Right renal pelvis (tissue), 4 donors: ENCODE measurements at places on chromosomes 3 and 15.

GRCh38 chr3:139675327-139675726 is 2.4 kb downstream of the NMNAT3 start:
- no peak for DNase-seq

DNA sequence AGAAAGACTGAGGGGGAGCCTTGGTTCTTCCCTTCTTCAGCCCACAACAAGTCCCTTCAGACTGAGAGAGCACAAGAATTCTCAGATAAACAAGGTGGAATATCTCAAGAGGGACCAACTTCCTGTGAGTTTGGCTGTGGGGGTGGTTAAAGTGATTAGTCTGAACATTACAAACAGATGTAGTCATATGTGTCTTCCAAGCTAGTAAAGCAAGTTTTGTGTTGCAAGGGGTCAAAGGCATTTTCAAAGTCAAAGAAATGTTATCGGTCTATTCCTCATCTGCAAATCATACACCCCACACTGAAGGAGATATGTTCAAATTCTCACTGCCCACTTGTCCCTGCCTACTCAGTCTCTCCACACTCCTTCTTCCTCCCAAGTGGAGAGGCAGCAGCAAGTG is 242.5 kb downstream of the FAM43A start:
- no peak for DNase-seq

DNA sequence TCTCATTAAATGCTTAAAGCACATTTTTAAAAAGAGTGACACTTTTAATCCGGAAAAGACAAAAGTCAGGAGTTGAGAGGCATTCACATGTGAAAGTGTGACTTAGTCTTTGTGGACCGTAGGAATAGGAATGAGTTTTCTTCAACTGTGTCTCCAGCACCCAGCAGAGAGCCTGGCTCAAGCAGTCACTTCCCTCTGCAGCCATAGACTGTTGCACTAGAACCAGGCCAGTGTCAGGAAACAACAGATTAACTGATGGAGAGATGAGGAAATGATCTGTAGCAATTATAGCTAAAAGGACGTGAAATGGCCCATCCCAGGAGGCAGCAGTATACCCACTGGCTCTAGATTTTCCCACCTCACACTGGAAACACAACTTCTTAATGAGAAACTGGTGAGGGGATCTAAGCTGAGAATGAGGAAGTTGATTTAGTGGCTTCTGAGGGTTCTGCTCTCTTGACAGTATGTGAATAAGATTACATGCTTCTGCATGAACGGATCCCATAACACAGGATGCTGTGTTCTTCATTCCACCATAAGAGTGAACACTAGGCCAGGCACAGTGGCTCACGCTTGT is 19.8 kb downstream of the CFAP92 start:
- no peak for DNase-seq

- no peak for DNase-seq
Measured at GRCh38 chr3:70603103-70603502, 290.7 kb upstream of the MDFIC2 start.

DNA sequence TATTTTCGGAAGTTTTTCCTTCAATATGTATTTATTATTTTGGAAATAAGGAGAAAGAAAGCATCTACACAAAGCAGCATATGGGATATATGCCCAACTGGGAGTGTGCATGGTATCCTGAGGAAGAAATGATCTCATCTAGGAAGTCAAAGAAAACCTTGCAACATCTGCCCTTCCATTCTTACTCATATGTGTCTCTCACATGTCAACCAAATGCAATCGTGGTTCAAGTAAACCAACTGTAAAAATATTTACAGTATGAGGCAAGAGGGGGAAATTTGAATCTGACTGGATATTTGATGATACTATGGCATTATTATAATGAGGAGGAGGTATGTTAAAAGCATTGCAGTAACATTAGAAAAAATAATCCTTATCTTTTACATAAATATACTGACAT is 3.2 kb upstream of the SCG3 start:
- DNase-seq = no peak

- no peak for DNase-seq
Measured at GRCh38 chr3:132597660-132598059, 590 bp downstream of the ACKR4 start.

DNA sequence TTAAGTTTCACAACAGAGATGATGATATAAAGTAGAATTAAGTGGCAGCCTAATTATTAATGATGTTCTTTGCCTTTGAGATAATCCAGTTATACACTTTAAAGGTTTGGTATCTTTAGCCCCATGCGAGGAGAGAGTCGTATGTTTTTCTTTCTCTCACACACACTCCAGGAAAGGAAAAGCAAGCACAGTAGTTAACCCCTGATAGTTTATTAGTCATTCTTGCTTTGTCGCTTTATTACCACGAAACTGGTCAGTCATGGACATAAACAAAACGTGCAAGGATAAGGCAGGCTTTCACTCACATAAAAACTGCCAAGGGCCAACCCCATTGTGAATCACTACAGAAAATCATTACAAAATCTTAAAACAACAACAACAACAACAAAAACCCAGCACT is 866.9 kb downstream of the FHIT start:
- DNase-seq = peak; percentile 6

- no peak for DNase-seq
Measured at GRCh38 chr3:23490459-23490858, 287.3 kb downstream of the UBE2E2 start.

DNA sequence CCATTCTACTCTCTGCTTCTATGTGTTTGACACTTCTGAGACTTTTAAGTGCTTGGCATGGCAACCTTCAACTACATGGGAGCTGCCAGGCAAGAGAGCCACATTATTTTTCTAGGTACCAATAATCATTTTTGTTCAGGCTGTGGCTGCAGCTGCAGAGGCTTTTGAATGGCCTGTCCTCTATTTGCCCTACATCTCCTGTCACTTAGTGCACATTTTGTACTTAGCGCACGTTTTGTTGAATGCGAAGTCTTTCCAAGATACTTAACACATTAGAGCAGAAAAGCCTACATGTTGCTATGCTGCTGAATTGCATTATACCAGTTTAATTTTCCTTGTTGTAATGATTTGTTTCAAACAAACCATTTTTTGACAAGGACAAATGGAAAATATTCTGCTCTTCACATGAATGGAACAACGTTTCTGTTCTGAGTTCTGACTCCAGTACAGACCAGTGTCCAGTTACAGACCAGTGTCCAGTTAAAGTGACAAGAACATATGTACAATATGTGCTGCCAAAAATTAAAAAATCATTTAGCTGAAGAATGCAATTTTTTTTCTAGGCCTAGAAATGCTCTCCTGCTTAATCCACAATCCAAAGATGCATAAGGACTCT is 113.9 kb downstream of the ABI3BP start:
- DNase-seq = no peak

GRCh38 chr15:31295658-31296057 is 31.0 kb upstream of the KLF13 start:
- no peak for DNase-seq

GRCh38 chr15:84653584-84653909 is 536 bp downstream of the WDR73 start:
- no peak for DNase-seq

GRCh38 chr15:57866149-57866736 is 159.7 kb downstream of the POLR2M start:
- DNase-seq = peak; percentile 16

DNA sequence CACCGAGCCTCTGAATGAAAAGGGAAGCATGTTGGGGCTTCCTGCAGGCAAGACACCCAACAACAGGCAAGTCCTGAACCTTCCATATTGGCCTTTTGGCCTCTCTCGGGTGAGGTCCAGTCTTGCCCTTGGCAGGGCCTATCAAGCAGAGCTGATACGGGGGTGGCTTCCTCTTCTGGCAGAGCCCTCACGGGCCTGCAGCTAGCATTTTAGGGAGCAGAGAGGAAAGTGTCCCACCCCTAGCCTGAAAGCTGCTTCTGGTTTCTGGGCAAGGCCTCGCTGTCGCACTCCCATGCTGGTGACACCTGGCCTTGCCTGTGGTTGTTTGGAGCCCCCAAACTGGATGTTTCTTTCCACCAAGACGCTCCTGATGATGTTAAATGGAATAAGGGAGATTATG is 31.8 kb upstream of the CTSH start:
- no peak for DNase-seq

- DNase-seq = no peak
Measured at GRCh38 chr15:51267703-51268083, 70.7 kb downstream of the CYP19A1 start.
